ENCODE measurements at places on chromosomes 11 and 22.

DNA sequence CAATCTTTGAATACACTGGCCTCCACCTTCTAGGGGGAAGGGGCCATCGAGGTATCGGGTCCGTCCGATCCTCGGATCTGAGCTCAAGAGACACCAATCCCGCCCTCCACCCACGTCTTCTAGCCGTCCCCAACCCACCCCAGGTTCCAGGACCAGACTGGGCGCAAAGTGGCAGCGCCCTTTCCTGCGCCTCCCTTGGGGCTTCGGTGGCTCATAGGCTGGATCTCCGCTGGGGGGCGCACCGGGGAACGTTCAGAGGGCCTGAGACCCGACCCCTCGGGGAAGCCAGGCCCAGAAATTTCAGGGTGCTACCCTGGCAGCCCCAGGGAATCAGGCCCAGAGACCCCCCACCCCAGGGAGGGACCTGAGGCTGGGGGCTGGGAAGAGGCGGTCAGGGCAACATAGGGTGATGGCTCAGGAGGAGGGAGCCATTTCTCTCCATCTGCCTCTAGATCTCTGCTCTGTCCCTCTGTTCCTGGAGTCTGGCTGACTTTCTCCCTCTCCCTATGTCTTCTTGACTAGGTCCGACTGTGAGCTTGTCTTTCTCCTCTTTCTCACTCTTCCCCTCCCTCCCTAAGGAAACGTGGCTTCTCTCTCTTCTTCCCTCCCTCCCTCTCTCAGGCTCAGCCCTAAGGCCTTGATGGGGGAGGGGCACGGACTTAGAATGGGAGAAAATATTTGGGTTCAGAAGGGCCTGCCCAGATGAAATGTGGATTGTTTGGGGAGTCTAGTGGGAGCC, 1.1 kb downstream of the CREB3L1 start:
- DNase-seq = no peak

DNA sequence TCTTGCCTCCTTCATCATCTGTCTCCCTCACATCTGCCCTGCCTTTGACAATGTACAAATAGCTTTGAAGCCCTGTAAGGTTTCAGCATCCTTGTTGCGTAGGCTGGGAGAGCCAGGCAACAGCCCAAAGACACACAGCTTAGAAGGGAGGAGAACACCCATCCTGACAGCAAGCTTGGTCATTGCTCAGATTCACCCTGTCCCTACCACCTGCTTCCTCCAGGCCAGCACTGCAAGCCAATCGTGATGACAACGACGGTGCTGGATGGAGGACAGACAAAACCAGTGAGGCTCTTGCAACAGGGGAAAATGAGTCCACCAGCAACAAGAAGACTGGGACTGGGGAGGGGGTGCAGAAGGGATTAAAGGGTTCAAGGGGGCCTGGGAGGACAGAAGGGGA, 32.9 kb upstream of the CD5 start:
- peak; percentile 4 for DNase-seq

DNA sequence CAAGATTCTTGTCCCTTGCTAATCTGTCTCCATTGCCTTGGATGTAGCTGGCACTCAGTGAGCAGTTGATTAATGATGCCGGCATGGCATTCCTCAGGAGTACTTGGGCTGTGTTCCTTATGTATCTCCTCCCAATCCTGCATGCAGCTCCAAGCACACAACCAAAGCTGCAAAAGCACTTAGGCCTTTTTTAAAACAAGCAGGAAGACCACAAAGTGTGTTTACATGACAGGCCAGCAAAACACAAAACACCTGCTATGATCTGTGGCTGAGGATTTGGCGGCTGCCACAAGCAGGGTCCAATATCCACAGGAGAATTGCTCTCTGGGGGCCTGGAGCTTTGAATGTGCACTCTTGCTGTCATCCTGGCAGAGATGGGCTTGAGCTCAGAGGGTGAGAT, 8.9 kb downstream of the ABTB2 start:
- no peak for DNase-seq

DNA sequence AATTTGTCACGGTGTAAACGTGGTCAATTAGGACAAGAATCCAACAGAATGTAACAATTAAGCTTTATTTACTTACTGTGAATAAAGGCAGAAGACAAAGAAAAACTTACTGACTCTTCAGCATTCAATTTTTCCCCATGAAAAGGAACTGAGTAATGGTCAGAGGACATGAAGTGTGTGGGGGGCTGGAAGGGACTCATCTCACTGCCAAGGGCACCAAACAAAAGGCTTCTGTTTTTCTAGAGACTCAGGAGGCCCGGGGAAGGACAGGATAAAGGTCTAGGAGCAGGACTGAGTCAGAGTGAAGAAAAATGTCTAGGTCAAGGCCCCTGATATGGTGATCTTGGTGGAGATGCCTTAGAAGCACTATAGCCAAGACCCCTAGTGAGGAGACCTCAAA, 564.2 kb upstream of the ANO5 start:
- DNase-seq = no peak

DNA sequence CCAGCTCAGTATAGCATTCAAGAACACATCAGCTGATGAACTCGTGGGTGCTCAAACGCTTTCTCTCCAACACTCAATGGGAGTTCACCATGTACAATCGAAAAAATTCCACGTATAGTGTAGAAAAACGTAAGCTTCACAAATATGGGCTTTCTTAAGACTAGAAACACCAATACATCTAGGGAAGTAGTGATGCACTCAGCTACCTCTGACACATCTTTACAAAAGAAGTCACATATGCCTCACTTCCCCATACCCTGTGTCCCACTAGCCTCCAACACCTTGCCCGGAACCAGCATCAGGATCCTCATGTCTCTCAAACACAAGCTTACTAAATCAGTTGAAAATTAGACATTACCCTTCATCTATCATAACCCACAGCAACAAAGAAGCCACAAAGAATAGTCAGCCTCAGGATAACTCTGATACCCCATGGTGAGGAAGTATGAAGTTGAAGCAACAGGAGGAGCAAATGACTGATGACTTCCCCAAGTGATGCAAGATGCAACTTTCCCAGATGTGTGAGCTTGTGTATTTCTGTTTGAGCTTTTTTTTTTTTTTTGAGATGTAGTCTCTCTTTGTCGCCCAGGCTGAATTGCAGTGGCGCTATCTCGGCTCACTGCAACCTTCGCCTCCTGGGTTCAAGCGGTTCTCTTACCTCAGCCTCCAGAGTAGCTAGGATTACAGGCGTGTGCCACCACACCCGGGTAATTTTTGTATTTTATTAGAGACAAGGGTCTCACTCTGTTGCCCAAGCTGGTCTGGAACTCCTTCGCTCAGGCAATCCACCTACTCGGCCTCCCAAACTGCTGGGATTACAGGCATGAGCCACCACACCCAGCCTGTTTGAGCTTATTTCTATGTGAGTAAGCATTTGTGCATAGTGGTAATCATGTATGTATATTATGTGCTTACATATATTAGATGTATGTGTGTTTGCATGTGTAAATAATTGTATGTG, 8.5 kb upstream of the DENND5A start:
- DNase-seq = no peak

DNA sequence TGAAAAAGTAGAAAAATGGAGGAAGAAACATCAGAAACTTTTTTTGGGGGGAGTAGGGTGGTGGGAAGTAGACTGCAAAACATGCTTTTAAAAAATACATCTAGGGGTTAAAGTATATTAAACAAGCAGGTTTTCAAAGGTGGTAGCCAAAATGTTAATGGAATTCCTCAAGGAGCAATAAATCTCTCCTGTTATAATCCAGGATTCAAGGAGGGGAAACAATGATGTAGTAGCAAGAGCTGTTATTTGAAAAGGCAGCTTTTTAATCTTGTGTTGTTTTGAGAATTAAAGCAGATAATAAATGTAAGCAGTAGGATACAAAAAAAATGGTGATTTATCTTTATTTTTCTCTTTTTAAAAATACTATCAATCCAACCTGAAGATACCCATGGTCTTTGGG, 736.5 kb upstream of the CCDC90B start:
- DNase-seq = no peak

DNA sequence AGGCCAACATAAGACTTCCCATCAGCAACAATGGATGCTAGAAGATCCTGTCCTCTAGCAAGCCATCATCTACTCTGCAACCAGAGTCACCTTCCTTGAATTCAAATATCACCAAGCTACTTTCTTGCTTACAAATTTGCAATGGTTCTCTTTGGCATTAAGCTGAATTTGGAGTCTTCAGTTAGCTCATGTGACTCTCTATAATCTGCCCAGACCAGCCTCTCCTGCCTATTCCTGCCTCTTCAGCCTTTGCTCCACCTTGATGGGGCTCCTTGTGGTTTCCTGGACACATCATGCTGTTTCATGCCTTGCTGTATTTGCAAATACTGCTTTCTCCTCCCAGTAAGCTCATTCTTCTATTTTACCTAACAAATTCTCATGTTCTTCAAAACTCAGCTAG, 82.3 kb downstream of the RASSF10 start:
- no peak for DNase-seq

GRCh38 chr22:31305194-31305593, 12.9 kb upstream of the PIK3IP1 start:
- DNase-seq = no peak

- DNase-seq = no peak
Observed at GRCh38 chr11:108786281-108786990, 121.6 kb downstream of the DDX10 start.

DNA sequence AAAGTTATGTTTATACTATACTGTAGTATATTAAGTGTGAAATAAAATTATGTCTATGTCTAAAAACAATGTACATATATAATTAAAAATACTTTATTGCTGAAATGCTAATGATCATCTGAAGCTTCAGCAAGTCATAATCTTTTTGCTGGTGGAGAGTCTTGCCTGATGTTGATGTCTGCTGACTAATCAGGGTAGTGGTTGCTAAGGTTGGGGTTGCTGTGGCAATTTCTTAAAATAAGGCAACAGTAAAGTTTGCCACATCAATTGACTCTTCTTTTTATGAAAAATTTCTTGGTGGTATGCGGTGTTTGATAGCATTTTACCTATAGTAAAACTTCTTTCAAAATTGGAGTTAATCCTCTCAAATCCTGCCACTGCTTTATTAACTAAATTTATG, 21.4 kb downstream of the INSC start:
- DNase-seq = no peak

DNA sequence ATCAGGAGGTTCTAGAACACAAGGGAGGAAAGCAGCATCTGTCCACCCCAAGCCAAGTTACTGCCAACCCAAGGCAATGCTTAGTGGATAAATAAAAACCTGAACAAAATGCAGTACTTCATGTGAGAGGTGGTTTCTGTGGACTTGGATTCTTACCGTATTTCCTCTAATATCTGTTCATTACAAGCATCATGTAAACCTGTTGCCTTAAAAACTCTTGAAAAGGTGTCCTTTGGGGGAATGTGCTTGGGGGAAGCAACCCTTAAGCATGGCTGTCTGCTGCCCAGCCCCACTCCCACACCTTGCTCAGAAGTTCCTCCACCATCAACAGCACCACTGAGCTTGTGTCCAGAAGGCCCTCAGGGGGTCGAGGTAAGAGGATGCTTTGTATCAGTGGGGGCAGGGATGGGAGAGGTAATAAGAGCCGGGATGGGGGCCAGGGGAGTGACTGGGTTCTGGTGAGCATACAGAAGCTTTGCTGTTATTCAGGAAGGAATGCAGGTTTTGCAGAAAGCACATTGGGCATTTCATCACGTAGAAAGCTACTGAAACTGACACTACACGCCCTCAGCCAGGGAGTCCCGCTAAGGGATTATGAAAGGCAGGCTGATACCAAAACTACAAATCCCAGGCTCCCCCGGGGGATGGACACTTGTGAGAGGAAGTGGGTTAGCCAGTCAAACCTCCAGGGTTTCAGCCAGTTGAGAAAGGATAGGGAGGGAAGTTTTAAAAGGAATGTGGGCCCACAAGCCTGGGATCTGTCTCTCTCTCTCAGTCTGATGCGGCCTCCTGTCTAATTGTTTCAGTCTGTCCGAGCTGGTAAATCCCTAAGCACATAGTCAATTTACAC, 52.0 kb downstream of the KCNJ1 start:
- no peak for DNase-seq

DNA sequence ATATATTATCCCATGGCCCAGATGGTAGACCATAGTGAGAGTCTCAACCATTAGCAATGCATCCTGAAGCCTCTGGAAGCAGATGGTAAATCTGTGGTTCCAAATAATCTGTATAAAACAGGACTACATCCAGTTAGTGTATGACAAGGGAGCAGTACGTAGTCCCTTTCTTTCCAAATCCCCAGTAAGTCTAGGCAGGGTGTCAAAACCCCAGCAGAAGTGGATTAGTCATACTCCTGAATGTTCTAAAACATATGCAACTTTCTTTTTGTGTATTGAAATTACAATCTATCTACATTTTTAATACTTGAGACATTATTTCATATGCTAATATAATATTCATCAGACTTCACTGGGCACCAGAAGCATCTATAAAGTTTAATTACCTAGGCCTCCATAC, 295.1 kb upstream of the ANO5 start:
- DNase-seq = no peak

GRCh38 chr11:66933531-66933930, 24.7 kb downstream of the PC start:
- DNase-seq = no peak

DNA sequence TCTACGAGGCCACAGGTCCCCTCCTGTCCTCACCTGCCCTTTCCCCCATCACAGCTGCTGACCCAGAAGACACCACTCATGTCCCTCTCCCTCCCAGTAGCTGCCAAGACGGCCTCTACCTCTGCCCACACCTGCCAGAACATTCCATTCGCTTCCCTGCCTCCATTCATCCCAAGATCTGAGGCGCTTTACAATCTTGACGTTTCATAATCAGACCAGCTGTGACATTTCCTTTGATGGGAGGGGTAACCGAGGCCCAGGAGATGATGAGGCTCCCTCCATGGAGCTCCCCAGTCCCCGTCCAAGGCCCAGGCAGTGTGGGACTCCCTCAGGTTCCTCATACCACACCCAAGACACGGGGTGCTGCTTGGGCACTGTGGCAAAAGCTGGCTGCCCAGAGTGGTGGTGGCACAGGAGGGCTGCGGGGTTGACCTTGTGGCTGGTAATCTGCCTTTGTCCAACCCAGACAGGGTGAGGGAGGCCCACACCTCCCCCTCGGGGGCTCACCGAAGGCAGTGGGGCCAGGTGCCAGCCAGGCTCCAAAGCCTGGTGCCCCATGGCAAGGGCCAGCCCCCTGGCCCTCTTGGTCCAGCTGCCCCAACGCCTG, 17.3 kb downstream of the PHLDA2 start:
- DNase-seq = no peak

- DNase-seq = no peak
Observed at GRCh38 chr11:13102865-13103539, 93.9 kb downstream of the RASSF10 start.
